Stimulated activated CD8-positive, alpha-beta memory T cell treated with anti-CD3 and anti-CD28 coated beads, Interleukin-4, amount 100 ng/mL, for 1 hour (primary cell): ENCODE measurements at places on chromosomes 5 and 9.

GRCh38 chr9:98255061-98255577 lies 330 bp downstream of the TBC1D2 start:
- DNase-seq, result no peak

GRCh38 chr5:41510176-41510831 lies at the start of gene PLCXD3:
Gene PLCXD3 (minus strand): TSS chr5:41510601. CDS start chr5:41510526, 75 bp downstream.
- no peak for DNase-seq

- no peak for DNase-seq
These were observed 85.7 kb upstream of the TNFAIP8 start for GRCh38 chr5:119270121-119270565.

DNA sequence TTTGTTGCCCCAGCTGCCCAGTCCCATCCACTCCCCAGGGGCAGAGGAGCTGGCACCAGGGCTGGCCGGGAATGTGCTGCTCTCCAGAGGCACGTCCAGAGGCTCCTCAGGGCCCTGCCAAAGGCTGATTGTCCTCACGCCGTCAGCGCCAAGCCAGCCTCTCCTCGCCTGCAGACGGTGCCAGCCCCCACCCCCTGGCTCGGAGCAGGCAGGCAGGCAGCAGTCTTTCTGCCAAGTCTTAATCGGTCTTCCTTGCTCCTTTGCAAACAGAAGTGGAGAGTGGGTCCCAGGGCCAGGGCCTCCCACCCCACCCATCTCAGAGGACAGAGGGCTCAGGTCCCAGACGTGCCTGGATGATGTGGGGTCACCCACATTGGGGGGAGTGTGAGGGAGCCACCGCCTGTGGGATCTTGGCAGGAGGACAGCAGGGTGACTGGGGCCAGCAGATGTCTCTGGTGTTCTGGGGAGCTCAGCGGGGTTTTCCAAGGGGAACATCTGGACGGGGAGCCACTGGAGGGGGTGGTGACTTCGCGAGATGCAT lies 36.3 kb downstream of the FAM163B start:
- no peak for DNase-seq

DNA sequence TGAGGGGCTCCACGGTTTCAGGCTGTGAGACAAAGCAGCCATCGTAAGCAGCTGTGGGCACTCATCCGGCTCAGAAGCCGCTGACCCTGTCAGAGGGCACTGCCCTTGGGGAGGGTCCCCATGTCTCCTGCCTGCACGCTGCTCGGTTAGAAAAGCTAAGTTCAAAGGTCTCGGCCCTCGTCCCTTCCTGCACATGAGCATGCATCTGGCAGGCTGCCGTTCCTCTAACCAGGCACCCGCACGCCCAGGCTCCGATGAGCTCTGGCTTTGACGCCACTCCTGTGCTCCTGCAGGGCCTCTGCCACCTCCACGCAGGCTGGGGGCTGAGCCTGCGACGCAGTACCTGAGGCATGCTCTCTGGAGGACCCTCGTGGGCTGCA lies 51.3 kb downstream of the NKD2 start:
- DNase-seq, result no peak

DNA sequence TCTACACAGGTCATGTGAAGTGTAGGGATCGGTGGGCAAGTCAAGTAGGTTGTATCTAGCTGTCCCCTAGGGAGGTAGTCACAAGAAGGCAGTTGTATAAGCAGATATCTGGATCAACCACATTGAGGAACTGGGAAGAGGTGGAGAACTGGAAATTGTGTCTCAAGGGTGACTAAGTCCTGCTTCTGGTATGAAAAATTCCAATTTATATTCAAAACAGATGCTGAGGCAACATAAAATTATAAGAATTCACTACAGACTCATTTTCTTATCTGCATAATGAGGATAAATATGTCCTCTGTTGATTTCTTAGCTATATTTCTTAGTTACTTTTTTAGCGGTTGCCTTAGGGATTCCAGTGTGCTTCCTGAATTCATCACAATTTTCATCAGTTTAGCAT lies 46.8 kb downstream of the GALNT12 start:
- no peak for DNase-seq

DNA sequence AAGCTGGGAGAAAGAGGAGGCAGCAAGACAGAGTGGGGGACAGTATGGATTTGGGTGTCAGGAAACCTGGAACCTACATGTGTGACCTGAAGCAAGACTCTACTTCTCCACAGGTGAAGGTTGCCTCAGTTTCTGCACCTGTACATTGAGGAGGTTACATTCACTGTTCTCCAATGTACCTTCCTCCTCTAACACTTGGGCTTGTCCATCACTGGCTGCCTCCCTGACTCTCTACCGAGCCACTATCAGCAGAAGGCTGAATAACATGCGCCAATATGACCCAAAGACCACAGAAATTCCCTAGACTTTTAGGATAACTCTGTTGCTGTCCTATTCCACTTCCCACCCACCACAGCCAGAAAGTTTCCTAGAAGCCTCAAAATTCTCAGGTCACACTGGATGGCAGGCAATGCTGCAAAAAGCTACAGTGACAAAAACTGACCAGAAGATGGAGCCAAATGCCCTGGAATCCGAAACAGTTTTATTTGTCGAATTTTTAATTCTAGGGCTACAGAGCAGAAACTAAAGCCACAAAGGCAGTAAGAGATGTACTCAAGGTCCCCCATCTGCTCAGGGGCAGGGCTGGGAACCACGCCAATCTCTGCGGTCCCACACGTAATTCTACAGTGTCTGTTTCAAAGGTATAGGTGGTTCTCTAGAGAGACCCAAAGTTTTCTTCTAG lies 64.4 kb downstream of the FAM114A2 start:
- DNase-seq, result no peak

GRCh38 chr9:117992006-117992405 lies 287.8 kb downstream of the TLR4 start:
- no peak for DNase-seq

DNA sequence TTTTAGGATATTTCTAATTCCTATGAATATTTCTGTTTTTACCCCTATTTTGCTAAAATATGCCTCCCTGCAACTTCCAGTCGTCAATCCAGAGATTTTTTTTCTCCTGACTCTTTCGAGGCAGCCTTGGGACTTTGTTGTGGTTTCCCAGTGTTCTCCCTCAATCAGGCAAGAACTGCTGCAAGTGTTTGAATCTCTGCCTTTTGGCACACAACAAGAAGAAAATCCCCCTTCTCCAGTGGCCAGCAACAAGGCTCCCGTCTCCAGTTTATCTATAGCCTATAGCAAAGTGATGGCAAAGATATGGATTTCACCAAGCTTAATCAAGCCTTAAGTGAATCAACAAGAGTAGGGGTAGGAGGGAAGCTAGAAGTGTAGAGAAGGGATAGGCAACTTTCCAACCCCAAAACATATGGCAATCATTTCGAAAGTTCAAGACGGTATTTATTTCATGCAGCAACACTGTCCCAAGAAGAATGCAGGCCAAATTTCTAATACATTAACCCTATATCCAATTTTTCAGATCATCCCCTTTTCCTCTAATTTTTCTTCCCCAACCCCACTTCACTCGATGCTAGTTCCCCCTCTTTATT lies 37.7 kb upstream of the PAPPA start:
- DNase-seq, result no peak

DNA sequence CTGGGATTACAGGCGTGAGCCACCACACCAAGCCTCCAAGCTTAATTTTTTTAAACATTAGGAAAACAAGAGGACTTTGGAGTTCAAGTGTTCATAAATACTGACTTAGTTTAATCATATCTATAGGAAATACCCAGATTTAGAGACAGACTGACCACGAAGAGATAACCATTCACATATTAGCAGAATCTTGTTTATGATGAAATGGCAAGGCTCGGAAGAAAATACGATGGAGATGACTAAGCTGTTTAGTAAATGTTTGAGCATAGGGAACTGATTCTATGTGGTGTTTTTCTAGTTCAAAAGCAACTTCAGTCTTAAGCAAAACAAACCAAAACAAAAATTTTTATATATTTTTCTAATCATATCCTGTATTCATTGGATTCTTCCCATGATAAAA lies 13.5 kb upstream of the TUSC1 start:
- DNase-seq, result no peak

DNA sequence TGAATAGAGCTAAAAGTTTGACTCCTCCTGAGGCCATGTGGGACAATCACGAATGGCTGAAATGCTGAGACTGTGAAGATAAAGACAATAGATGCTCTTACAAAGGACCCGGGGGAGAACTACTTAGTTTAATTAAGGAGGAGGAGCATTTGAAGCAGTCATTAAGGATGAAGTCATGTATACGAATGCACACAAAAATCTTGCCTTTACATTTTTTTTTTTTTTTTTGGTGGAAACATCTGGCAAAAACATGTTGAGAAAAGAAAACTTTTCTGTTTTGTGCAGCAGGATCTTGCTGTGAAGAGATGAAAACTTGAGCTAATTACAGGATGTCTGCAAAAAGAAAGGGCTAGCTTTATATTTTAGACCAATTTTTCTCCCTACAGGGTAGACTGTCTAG lies 42.3 kb upstream of the NR3C1 start:
- DNase-seq, result no peak

DNA sequence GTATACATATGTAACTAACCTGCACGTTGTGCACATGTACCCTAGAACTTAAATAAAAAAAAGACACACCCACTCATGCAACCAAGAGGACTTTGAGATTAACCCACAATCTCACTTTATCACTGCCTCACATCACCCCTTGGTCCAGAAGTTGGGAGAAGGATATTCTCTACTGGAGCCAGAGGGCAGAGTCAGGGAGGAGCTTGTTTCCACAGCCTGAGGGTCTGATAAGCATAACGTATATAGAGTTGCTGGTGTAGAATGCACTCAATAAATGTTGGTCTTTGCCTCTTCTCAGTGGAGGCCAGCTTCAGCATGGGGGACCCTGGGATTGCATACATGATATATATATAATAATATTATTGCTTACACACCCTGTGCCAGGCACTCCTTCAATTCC lies 10.1 kb downstream of the KCNV2 start:
- no peak for DNase-seq
